ENCODE measurements at places on chromosomes 4 and X. TPM values are rescaled to one million over a fixed set of nuclear protein-coding genes. Genes with fewer than 3 reads are reported as not detected.

UCHL1 gene
- total RNA-seq: 788 TPM

GATA1 gene
- not detected for total RNA-seq

ACE2 gene
- total RNA-seq: not detected

RAPGEF2 gene
- 92.4 TPM for total RNA-seq

MYOZ2 gene
- not detected for total RNA-seq

NLRP2B gene
- total RNA-seq: under 0.01 TPM

PORCN gene
- 8.7 TPM for total RNA-seq

POU3F4 gene
- total RNA-seq: not detected

PPEF2 gene
- not detected for total RNA-seq

CLIC2 gene
- total RNA-seq: 10.8 TPM

FOXR2 gene
- not detected for total RNA-seq

LUZP4 gene
- total RNA-seq: not detected

FSTL5 gene
- 0.98 TPM for total RNA-seq

TREX2 gene
- 5.9 TPM for total RNA-seq

SLC7A11 gene
- total RNA-seq: 76.1 TPM

F11 gene
- total RNA-seq: not detected

MAOA gene
- 65.0 TPM for total RNA-seq

HHIP gene
- 854 TPM for total RNA-seq

RNF128 gene
- total RNA-seq: not detected

NAP1L2 gene
- total RNA-seq: 1.2 TPM

SLC25A5 gene
- total RNA-seq: 293 TPM

PRICKLE3 gene
- total RNA-seq: 7.2 TPM

SPANXN4 gene
- not detected for total RNA-seq

STATH gene
- not detected for total RNA-seq

SLC30A9 gene
- total RNA-seq: 51.3 TPM

PRDM5 gene
- 8.2 TPM for total RNA-seq

CCDC160 gene
- not detected for total RNA-seq

DRD5 gene
- total RNA-seq: not detected

HPGDS gene
- not detected for total RNA-seq

USP51 gene
- 1.7 TPM for total RNA-seq

NXF2 gene
- total RNA-seq: not detected

TRIM60 gene
- total RNA-seq: not detected

FRMD7 gene
- not detected for total RNA-seq

PCDH7 gene
- 1.4 TPM for total RNA-seq

MAEA gene
- total RNA-seq: 62.4 TPM

SRPX2 gene
- 39.4 TPM for total RNA-seq

SMIM31 gene
- not detected for total RNA-seq

TRPC3 gene
- total RNA-seq: not detected

Data from vein endothelial cell (primary cell).